ENCODE measurements at places on chromosomes 5 and 9.

DNA sequence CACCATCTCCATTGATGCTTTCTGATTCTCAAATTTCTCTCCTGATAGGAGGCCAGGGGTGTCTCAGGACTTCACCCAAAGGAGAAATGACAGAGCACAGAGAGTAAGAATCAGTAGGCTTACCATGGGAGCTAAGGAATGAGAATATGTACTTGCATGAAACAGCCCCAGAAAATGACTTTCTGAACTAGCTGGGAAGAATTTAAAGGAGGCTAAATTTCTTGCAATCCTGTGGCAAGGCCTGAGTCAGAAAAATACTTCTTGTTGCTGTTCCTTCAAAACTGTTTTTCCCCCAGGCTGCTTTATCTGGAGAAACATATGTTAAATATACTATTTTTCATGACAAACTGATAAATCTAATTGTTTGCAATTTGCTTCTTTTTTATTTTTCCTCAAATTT lies 53.4 kb upstream of the FBXL7 start:
- DNase-seq, result no peak

- no peak for DNase-seq
These were observed 996.6 kb downstream of the TLE1 start for GRCh38 chr9:80692751-80693150.

DNA sequence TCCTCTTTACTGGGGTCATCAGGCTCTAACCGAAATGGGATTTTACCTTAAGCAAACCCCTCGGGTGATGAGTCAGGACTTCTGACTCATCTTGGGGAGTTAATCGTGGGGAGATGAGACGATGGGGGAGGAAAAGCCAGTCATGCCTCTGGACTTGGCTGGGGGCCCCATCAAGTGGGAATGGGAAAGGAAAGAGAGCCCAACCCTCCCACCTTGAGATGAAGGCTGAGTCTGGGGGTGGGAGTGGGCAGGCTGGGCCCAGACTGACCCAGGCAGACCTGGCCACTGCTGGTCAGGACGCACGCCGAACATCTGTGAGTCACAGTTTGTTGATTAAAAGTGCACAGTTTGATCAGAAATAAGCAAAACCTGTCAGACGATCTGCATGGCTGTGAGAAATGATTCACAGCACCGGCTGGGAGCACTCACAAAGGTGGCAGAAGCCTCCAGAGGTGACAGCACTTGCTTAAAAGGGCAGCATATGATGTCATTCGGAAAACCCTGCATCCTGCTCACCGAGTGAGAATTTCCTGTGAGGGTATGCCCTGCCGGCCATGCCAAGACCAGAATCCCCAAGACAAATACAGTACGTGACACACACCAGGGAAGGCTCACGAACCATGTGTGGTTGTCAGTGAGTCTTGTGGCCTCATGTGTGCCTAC lies 50.0 kb upstream of the SLC25A51 start:
- peak; percentile 91 for DNase-seq

GRCh38 chr5:16918156-16918555 lies 17.9 kb downstream of the MYO10 start:
- DNase-seq, result no peak

DNA sequence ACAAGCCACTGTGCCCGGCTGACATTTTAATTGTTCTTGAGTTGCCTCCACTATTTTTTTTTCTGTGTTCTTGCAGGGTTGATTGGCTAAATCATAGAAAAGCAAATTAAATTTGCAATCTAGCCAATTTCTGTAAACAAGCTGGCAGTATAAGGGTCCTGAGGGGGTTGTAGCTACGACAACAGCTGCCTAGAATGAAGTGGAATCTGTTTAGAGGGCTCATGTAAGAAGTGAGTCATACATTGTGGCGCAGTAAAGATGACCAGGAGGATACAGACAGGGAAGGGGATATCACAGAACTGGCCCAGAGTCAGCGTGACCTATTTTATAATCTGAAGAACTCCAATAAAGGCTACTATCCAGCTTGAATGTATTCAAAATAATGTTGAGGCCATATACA lies 82.2 kb upstream of the TLE1 start:
- DNase-seq, result peak; percentile 27

GRCh38 chr5:109833946-109834345 lies 144.2 kb downstream of the MAN2A1 start:
- DNase-seq, result no peak

- no peak for DNase-seq
These were observed 176.0 kb downstream of the ATP10B start for GRCh38 chr5:160675988-160676387.

GRCh38 chr5:447501-447900 lies 4.5 kb downstream of the EXOC3 start:
- DNase-seq, result no peak

GRCh38 chr5:180525399-180525798 lies 31.2 kb downstream of the CNOT6 start:
- DNase-seq, result no peak

DNA sequence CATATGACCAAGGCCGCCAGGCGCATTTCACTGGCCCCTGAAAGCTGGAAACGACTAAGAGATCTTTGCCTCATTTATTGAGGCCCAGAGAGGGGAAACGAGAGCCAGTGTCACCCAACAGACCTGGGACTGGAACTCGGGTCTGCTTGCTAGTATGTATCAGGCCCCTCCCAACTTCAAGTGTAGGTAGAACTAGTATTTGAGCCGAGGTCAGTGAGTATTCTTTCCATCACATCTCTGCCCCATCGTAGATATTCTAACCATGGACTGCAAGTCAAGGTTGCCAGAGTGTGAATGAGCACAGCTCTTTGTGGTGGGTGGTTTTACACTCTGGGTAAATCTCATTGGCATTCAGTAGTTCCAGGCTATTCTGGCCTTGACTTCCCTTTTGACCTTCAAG lies 42.2 kb downstream of the GPR107 start:
- DNase-seq, result no peak

DNA sequence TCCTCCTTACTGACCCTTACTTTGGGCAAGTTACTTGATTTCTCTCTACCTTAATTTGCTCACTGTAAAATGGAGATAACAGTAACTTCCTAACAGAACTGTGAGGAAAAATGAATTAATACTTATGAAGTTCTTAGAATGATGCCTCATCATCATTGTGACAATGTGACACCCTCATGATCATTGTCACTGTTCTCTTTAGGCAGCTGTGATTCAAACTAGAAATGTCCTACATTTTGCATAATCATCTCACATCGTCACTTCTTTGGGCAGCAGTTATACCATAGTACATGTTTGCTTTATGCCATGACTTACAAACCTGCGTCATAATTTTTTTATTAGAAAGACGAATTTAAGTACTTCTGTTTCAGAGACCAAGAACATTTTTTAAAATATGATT lies 9.7 kb downstream of the SLC30A5 start:
- DNase-seq, result no peak

GRCh38 chr9:114785866-114786650 lies 19.8 kb downstream of the TNFSF15 start:
- no peak for DNase-seq

DNA sequence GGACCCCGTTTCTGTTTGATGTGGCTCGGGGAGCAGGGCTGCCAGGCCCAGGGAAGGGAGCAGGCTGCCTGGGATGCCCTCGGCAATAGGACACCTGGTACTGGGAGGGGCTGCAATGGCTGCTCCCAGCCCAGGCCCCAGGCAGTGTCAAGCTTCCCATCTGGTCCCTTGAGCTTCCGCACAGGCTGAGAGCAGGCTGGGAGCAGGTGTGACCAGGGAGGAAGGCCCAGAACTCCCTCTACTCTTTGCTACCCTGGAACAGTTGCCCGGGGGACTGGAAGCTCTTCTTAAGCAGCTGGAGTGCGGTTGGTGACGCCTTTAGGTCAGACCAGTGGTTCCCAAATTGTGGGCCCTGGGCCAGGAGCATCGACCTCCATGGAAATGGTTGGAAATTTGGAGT lies 186.9 kb downstream of the GADD45G start:
- no peak for DNase-seq

- DNase-seq, result no peak
These were observed 8.5 kb upstream of the TNFSF8 start for GRCh38 chr9:114938687-114939575.

DNA sequence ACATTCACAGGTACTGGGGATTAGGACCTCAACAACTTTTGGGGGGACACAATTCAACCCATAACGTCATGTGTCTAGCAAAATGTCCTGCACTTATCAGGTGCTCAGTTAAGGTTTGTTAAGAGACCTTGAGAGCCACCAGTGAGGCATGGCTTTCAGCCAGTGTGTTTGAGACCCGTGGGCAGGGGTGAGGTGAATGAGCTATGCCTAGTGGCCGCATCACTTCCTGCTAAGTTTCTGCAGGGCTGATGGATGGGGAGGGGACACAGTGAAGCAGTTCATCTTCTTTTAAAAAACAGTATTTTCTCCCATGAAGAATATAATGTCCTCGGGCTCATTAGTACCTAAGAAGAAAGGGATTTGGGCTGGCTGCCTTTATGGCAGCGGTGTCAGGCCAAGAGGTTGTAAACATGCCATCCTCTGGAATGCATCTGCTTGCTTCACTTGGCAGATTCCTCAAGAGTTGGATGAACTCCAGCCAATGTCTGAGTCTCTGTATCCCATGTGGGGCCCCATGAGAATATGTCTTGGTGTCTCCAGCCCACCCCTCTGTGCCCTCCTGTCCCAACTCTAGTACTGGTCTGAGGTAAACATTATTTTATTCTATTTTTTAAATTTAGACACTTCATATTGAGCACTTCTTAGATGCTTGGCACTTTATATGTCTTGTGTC lies 282.2 kb downstream of the CWC27 start:
- DNase-seq, result no peak

DNA sequence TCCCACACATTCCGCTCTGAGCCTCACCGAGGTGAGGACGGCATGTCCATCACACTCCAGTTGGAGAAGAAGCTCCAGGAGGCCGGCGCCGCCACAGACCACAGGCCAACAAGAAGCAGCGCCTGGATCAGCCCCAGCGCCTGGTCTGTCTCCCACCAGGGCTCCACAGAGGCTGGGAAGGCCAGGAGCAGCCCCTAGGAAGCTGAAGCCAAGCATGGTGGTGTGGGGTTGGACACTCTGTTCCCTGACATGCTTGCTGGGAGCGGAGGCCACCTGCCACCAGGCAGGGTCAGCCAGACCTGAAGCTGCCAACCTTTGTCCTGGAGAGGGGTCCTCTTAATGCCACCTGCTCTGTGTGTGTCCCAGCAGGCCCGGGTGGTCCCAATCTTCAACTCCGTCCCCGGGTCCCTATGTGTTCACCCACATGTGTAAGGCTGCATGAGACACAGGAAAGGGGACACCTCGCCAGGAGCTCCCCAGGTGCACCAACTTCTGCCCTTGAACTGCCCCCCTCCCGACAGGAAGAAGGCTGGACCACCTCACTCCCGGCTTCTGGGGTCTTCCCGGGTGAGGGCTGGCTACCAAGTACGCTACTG lies 140.1 kb upstream of the PPP1R26 start:
- no peak for DNase-seq

- DNase-seq, result no peak
These were observed 86.2 kb upstream of the IL12B start for GRCh38 chr5:159416438-159416837.

- DNase-seq, result peak; percentile 5
These were observed 143.0 kb downstream of the XRCC4 start for GRCh38 chr5:83220331-83220730.

GRCh38 chr5:131671994-131672655 lies 37.1 kb upstream of the RAPGEF6 start:
- no peak for DNase-seq

- DNase-seq, result no peak
These were observed 56.8 kb downstream of the FAM81B start for GRCh38 chr5:95447961-95448360.

DNA sequence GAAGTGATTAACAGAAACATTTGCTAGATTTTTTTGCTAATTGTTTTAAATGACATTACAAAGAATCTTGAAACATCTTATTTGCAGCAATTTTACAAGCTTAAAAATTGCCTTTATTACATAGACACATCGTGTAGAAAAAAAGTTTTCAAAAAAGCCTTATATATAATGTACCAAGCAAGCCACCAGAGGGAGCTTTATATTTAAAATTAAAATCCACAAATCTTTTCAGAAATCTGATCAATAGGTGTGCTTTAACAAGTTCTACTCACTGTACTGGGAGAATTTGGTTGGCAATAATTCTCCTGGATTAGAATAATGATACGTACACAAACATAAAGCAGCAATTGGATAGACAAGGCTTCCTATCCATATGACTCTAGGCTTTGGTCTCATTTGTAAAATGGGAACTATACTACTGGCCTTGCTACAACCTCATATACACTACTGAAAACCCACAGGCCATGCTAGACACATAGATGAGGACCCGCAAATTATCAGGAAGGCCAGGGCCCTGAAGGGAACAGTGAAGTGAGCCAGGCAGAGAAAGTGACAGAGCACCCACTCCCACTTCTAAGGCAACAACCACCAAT lies 4.8 kb downstream of the PSMB7 start:
- DNase-seq, result no peak

- DNase-seq, result no peak
These were observed 44.9 kb downstream of the GALNT12 start for GRCh38 chr9:98852460-98852734.

Data from HFF-Myc (cell line).